ENCODE measurements at places on chromosomes 3 and 15.
A peak's percentile ranks its signal among the peaks of the same experiment; 100 is the strongest.

- H3K27ac ChIP-seq, result no peak overlapping the region
- H3K4me1 ChIP-seq, result peaks cover 13% of the 10 kb centered on the region
- no peak for DNase-seq
- no peaks in the 10 kb centered on the region for H3K27me3 ChIP-seq
Measured at GRCh38 chr3:113268942-113269341, 57.6 kb downstream of the BOC start.

- H3K4me1 ChIP-seq, result peaks cover 24% of the 10 kb centered on the region
- H3K27ac ChIP-seq, result no peak overlapping the region
- no peaks in the 10 kb centered on the region for H3K27me3 ChIP-seq
- DNase-seq, result no peak
- no peaks in the 10 kb centered on the region for H3K36me3 ChIP-seq
- H3K4me3 ChIP-seq, result no peak overlapping the region
Measured at GRCh38 chr3:192915304-192915703, 2.4 kb downstream of the MB21D2 start.

DNA sequence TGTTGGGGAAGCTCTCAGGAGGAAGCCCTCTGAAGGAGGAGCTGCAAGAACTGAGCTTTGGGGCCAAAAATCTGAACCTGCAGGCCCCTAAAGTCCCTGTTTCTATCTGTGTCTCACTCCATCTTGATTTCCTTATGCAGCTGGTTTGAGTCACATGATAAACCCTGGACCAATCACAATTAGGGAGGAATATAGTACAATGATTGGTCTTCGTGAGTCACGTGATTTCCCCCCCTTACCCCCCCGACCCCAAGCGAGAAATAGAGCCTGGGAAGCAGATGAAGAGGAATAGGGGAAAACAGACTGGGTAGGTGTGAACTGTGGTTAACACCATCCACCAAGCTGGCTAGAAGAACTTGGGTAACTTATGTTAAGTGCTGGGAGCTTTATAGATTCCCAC lies 12.9 kb downstream of the CRABP1 start:
- no peak overlapping the region for H3K4me3 ChIP-seq
- H3K27ac ChIP-seq, result no peak overlapping the region
- H3K27me3 ChIP-seq, result no peaks in the 10 kb centered on the region
- no peaks in the 10 kb centered on the region for H3K4me1 ChIP-seq

DNA sequence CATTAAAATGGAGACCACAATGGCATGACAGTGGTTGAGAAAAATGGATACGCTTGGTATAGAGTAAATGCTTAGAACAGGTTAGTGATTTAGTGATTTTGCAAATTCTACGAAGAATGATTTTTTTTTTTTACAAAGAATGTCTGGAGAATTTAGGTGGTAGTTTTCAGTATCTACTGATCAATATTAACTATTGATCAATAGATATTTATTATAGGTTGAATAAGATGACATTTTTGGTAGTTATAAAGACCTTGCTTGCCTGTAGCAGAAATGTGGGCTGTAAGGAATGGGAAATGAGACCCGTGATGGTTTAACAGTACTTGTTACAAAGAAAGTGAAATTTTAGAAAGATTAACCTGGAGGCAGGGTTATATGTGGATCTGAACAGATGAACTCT lies 137.5 kb downstream of the NR2F2 start:
- H3K27ac ChIP-seq, result no peak overlapping the region
- H3K4me3 ChIP-seq, result no peak overlapping the region
- no peaks in the 10 kb centered on the region for H3K4me1 ChIP-seq
- DNase-seq, result no peak

DNA sequence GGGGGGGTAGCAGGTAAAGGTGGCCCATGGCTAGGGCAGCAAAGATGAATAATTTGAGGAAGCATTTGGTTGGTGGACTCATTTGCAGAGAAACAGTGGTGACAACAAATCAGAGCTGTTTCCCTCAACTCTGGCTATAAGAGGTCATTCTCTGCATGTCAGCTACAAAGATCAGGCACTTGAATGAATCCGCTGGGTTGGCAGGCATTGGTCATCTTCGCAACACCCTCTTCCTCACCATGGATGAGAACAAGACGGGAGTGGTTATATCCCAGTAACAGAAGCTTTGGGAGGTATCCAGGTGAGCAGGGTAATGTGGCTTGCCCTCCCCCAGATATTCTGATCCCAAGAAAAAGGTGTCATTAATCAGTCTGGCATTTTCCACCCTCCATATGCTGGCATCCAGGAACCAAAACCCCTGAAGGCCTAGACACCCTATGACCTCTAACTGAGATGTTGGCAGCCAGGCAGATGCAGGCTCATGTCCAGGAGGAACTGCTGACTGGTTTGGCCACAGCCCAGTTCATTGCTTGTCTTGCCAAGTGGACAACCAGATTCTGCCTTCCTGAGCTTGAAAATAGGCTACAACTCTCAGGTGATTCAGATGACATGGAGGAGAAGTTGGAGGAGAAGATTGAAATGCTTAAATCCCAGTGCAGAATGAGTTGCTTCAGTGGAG lies 108.9 kb upstream of the TRIM42 start:
- H3K27ac ChIP-seq, result no peak overlapping the region
- H3K36me3 ChIP-seq, result no peaks in the 10 kb centered on the region
- no peaks in the 10 kb centered on the region for H3K27me3 ChIP-seq
- no peaks in the 10 kb centered on the region for H3K4me1 ChIP-seq
- no peak for DNase-seq

GRCh38 chr15:66851311-66852063 lies 149.5 kb downstream of the SMAD6 start:
- no peaks in the 10 kb centered on the region for H3K27me3 ChIP-seq
- H3K36me3 ChIP-seq, result no peaks in the 10 kb centered on the region
- H3K4me3 ChIP-seq, result no peak overlapping the region
- peaks cover 11% of the 10 kb centered on the region for H3K4me1 ChIP-seq
- peak overlapping the region; percentile 43 for H3K27ac ChIP-seq
- DNase-seq, result peak; percentile 59

DNA sequence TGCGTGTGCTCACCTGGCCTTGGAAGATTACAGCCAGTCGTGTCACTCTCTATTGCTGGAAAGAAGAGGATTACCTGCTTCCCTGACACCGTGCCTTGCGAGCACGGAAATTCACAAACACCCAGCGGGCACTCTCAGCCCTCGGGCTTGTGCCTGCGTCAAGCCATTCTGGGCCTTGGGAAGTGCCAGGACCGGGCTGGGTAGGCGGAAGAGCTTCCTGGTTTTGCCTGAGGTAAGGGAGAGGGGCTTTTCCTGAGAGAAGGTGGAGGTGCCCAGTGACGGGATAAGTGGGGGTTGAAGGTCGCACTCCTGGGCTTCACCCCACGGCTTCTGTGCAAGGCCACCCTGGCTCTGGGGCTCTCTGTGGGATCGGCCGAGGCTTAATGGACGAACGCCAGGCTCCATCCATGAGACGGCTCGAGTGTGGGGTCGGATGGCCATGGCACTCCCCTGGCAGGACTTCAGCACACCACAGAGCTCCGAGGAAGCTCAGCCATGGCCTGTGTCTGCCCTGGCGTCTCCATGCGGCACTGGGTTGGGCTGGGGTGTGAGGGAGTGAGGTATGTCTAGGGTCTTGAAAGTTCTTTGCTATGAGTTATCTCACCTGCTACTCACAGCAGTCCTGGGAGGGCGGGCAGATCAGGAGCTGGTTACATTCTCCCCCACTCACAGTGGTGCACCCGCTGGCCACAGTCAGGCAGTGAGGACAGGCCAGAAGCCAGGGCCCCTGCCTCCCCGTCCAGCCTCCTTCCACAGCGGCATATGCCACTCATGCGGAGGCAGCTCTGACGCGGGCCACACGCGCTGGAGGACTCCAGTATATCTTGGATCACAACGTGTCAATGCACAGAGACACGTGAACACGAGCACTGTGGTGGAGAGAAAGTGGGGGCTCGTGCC lies 209.0 kb downstream of the XXYLT1 start:
- no peak for DNase-seq
- no peaks in the 10 kb centered on the region for H3K27me3 ChIP-seq
- H3K36me3 ChIP-seq, result no peaks in the 10 kb centered on the region
- no peak overlapping the region for H3K4me3 ChIP-seq

DNA sequence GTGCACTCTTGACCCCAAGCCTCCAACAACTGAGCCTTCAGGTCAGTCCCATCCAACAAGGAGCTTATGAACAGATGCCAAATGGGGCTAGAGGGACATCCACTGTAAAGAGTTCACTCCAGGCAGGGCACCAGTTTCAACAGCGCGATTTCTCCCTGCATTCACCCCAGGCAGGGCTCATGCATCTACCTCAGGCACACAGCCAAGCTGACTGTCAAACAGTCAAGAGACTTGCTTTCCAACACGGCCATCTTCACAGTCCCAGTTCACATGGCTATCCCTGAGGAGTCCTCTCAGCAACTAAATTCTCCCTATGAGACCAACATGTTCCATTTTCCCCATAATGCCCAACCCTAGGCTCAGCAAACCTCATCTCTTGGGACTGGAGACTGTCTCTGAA lies 17.7 kb downstream of the SLC25A20 start:
- H3K4me1 ChIP-seq, result peaks cover 17% of the 10 kb centered on the region
- no peak for DNase-seq
- H3K27ac ChIP-seq, result peak overlapping the region; percentile 72
- no peaks in the 10 kb centered on the region for H3K27me3 ChIP-seq
- no peaks in the 10 kb centered on the region for H3K36me3 ChIP-seq

- H3K4me1 ChIP-seq, result no peaks in the 10 kb centered on the region
- H3K4me3 ChIP-seq, result no peak overlapping the region
- no peak for DNase-seq
- H3K36me3 ChIP-seq, result no peaks in the 10 kb centered on the region
- H3K27ac ChIP-seq, result no peak overlapping the region
- H3K27me3 ChIP-seq, result no peaks in the 10 kb centered on the region
Measured at GRCh38 chr15:53962646-53963561, 15.3 kb upstream of the UNC13C start.

DNA sequence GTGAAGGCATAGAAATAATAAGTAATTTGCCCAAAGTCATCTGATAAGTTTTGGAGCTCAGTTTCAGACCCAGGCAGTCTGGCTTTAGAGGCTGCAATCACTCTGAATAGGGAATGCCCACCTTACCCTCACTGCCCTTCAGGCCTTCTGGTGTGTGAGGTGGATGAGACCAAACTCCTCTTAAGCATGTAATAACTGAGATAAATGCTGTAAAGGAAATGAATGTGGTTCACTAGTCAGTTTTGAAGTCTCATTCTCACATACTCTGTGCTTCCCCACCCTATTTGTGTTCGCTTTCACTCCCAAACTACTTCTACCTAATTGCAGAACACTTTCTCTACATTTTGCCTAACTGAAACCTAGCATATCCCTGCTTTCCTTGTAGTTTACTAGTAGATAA lies 144.1 kb downstream of the FILIP1L start:
- H3K36me3 ChIP-seq, result no peaks in the 10 kb centered on the region
- peaks cover 82% of the 10 kb centered on the region for H3K4me1 ChIP-seq
- H3K4me3 ChIP-seq, result no peak overlapping the region
- H3K27ac ChIP-seq, result peak overlapping the region; percentile 79
- DNase-seq, result no peak

DNA sequence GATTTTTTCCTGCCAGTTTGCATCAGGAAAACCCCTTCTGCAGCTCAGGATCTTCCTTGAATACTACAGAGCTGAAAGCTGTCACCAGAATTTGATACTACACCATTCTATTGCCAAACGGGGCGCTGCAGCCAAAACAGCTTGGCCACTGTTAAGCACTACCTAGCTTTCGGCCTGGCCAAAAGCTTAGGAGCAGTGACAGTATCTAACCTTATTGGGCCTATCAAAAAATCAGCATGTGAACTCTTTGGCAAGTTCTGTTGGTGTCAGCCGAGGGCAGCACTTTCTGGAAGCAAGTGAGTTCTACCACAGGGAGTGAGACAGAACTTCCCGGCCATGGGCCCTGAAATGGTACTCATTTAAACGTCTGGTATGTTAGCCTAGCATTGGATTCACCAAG lies 16.1 kb upstream of the GYG1 start:
- no peaks in the 10 kb centered on the region for H3K36me3 ChIP-seq
- no peaks in the 10 kb centered on the region for H3K27me3 ChIP-seq
- DNase-seq, result peak; percentile 79

- no peak for DNase-seq
- H3K4me1 ChIP-seq, result peaks cover 3% of the 10 kb centered on the region
- no peak overlapping the region for H3K27ac ChIP-seq
- H3K27me3 ChIP-seq, result no peaks in the 10 kb centered on the region
- no peak overlapping the region for H3K4me3 ChIP-seq
- H3K36me3 ChIP-seq, result no peaks in the 10 kb centered on the region
Measured at GRCh38 chr3:196754091-196754981, 14.7 kb downstream of the PAK2 start.

- H3K36me3 ChIP-seq, result no peaks in the 10 kb centered on the region
- H3K4me1 ChIP-seq, result no peaks in the 10 kb centered on the region
- DNase-seq, result no peak
- H3K27me3 ChIP-seq, result no peaks in the 10 kb centered on the region
Measured at GRCh38 chr3:24640330-24640877, 145.8 kb upstream of the THRB start.

- H3K27ac ChIP-seq, result peak overlapping the region; percentile 99
- peak overlapping the region; percentile 43 for H3K4me3 ChIP-seq
- H3K27me3 ChIP-seq, result no peaks in the 10 kb centered on the region
- no peaks in the 10 kb centered on the region for H3K36me3 ChIP-seq
Measured at GRCh38 chr15:82803793-82804574, 1.9 kb downstream of the FSD2 start.

DNA sequence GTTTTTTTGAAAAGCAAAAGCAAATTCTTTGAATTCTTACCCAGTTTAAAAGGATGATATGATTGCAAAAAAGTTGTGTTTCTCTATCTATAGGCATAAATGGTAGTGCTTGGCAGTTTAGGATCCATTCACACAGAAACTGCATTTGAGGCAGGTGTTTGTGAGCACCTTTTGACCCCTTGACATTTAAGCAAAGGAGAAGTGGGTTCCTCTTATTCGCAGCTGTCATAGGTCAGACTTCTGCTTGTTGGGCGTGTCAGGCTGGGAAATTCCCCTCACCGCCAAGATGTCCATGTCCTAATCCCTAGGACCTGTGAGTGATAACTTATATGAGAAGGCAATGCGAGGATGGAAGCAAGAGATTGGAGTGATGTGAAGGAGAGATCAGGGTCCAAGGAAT lies 67.4 kb downstream of the SH3GL3 start:
- DNase-seq, result no peak
- H3K27me3 ChIP-seq, result peaks cover 3% of the 10 kb centered on the region
- no peaks in the 10 kb centered on the region for H3K4me1 ChIP-seq
- H3K4me3 ChIP-seq, result no peak overlapping the region
- H3K27ac ChIP-seq, result no peak overlapping the region
- no peaks in the 10 kb centered on the region for H3K36me3 ChIP-seq

GRCh38 chr3:15427981-15428380 lies 583 bp downstream of the EAF1 start:
- H3K36me3 ChIP-seq, result peaks cover 48% of the 10 kb centered on the region
- H3K27me3 ChIP-seq, result no peaks in the 10 kb centered on the region
- H3K27ac ChIP-seq, result peak overlapping the region; percentile 88

- no peak for DNase-seq
- no peaks in the 10 kb centered on the region for H3K36me3 ChIP-seq
- no peaks in the 10 kb centered on the region for H3K27me3 ChIP-seq
- no peak overlapping the region for H3K4me3 ChIP-seq
- no peak overlapping the region for H3K27ac ChIP-seq
Measured at GRCh38 chr15:47355759-47356158, 361.5 kb upstream of the SEMA6D start.
